ENCODE measurements at places on chromosomes 1 and 21.

DNA sequence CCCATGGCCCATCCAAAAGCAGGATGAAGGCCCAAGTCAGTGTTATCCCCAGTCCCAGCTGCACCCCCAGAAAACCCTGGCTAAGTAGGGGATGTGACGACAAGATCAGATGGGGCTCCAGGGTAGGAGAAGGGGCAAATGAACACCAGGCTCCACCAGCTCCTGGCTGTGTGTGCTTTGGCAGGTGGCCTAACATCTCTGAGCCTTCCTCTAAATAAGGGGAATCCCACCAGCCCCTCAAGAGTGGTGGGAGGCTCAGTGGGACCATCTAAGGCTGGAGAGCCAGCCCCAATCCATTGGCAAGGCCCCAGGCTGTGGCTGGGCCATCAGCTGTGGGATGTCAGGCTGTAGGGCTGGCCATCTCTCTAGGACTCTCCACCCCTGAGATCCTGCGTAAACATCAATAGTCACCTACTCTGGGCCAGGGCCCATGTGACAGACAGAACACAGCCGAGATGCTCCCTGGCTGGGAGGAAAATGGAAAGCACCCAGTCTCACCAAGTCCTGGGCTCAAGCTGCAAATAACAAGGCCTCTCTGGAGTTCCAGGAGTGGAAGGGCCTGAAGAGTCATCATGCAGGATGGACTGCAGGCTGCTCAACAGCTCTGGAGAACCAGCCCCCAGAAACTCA is 7.5 kb downstream of the SDC3 start:
- DNase-seq, result no peak

- DNase-seq, result no peak
Measured at GRCh38 chr21:42505090-42505726, 8.4 kb upstream of the SLC37A1 start.

- DNase-seq, result no peak
Measured at GRCh38 chr21:18157406-18157805, 87.2 kb upstream of the CHODL start.

DNA sequence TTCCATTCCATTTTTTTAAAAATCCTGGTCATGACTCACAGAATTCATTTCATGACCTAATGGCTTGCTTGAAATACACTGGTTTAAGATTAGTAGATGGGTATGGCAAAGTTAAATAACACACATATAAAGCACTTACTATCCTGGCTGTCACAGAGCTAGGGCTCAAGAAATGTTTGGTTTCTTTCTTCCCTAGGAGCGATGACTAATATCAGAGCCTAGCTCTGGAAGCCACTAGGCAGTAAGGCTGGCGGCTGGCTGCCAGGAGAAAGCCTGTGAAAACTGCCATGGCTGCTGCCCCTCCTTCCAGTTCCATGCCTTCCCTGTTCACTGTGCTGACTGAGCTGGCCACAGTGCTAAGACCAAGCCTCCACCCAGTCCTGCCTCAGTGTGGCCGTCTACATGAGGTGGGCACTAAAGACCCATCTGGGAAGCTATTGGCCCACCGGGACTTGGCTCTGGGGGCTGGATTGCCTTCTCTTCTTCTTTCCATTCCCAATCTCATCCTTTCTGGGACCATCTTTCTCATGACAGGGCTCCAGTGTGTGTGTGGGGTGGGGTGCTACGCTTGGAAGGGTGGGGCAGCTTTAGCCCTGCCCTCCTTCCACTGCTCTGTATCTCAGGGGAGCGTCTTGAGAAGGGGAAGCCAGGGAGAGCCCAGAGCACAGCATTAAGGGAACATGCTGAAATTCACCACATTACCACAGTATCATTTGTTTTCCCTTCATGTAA is 10.8 kb upstream of the ASCL5 start:
- DNase-seq, result no peak
